ENCODE measurements at places on chromosomes 11 and 22.
A peak's percentile ranks its signal among the peaks of the same experiment; 100 is the strongest.

DNA sequence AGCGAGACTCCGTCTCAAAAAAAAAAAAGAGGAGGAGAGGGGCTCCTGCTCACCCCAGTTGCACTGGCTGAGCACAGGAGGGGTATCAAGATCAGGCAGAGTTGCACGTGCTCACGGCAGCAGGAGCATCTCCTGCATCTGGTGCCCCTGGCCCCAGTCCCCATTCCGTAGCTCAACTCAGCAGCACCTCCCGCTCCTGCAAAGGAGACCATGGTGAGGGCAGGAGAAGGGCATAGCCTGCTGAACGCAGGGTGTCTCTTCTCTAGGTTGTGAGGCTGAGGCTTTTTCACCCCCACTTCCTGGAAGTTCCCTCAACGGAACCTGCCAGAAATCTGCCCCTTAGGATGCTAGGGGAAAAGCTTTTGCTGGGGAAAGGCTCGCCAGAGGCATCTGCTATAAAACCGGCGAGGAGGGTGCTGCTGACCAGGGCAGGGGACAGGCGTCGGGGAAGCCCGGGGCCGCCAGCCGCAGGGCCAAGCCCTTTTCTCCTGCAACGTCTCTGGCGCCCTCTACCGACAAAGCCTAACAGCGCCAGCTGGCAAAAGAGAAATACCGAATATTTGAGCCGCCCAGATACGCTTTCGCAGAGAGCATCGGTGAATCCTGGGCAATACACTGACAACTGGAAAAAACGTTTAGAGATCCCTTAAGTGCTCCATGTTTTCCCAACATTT lies 1.0 kb upstream of the PPP6R2 start:
- DNase-seq = peak; percentile 74

DNA sequence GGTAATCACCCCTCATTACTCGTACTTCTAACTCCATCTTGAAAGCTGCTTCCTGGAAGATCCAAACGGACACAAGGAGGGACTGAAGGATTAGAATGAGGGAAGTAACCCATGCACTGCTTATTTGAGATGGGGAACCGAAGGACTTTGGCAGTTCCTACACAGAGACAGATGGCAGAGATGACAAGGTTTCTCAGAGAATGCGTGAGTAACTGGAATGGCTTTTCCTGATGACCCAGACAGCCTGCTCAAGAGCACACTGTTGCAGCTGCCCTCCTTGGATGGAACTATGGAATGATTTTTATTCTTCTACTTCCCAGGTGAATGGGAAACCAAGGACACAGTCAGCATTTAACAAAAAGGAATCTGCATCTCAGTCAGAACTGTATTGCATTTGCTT lies 7.3 kb downstream of the KCNJ11 start:
- DNase-seq = no peak

DNA sequence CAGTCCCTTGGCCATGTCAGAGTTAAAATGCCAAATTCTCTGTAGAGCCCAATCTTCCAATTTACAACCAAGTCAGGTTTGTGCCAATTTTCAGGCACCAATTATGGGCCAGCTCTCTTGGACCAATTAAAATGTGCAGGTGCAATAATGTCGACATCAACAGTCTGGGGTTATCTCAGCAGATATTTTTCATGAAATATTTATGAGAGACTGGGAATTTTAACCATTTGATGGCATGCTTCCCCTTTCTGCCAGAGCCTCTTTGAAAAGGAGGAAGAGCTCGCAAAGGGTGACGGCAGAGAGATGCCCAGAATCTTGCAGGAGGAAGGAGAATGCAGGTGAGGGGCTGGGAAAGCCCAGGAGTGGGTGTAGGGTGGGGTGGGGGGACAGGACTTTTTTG lies 100.8 kb upstream of the SYT13 start:
- no peak for DNase-seq

DNA sequence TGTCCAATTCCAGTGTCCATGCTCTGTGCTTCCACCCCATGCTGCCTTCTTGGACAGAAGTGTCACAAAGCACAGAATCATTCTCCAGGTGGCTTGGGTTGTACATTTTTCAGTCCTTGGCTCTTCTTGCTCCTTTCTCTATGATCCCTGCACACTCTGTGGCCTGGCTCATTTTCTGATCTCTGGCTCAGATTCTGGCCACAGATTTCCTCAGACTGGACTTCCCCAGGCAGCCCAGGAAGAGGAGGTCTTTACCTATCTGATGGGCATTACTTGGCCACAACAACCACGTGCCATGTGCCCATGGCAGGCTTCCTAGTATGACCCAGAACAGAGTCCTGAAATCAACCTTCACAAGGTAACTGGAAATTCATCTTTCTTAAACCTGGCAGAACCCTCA lies 27.2 kb downstream of the SYTL2 start:
- DNase-seq = no peak
